ENCODE measurements at places on chromosomes 6 and 20.

GRCh38 chr20:21571841-21572690 is 58.2 kb upstream of the NKX2-2 start:
- DNase-seq = no peak

GRCh38 chr6:10621847-10622246 is 72.6 kb downstream of the C6orf52 start:
- no peak for DNase-seq

GRCh38 chr6:45431317-45432065 is 53.8 kb upstream of the SUPT3H start:
- no peak for DNase-seq

DNA sequence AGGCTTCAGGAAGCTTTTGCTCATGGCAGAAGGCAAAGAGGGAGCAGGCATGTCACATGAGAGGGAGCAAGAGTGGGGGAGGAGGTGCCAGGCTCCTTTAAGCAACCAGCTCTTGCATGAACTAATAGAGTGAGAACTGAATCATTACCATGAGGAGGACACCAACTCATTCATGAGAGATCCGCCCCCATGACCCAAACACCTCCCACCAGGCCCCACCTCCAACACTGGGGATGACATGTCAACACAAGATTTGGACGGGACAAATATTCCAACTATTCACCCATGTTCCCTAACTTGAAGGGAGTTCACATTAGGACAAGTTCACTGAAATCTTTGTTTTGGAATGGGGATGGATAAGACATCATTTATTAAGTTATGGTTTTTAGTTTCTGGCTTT is 155.2 kb upstream of the ESR1 start:
- no peak for DNase-seq

- DNase-seq = no peak
These were observed 94.2 kb downstream of the WASF1 start for GRCh38 chr6:110085285-110085684.

DNA sequence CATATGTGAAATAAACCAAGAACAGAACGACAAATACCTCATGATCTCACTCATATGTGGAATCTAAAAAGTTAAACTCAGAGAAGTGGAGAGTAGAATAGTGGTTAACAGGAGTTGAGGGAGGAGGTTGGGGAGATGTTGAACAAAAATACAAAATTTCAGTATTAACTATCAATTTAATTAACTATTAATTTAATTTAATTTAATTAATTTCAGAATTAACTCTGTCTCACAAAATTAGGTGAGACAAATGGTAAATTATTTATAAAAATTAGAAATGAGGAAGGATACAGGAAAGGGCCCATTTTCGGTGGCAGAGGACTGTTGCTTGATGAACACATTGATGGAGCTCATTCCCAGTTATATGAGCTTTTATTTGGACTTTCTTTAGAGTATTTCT is 166.0 kb upstream of the FAM83B start:
- DNase-seq = no peak

- DNase-seq = no peak
These were observed 28.9 kb upstream of the RALGAPA2 start for GRCh38 chr20:20741087-20742045.

GRCh38 chr6:118061666-118062065 is 154.6 kb downstream of the SLC35F1 start:
- no peak for DNase-seq
